ENCODE measurements at places on chromosomes 1 and 21.

- DNase-seq = peak; percentile 72
Observed at GRCh38 chr21:15015622-15016471, 49.0 kb downstream of the NRIP1 start.

- no peak for DNase-seq
Observed at GRCh38 chr1:6224718-6225117, 11.0 kb downstream of the ICMT start.

DNA sequence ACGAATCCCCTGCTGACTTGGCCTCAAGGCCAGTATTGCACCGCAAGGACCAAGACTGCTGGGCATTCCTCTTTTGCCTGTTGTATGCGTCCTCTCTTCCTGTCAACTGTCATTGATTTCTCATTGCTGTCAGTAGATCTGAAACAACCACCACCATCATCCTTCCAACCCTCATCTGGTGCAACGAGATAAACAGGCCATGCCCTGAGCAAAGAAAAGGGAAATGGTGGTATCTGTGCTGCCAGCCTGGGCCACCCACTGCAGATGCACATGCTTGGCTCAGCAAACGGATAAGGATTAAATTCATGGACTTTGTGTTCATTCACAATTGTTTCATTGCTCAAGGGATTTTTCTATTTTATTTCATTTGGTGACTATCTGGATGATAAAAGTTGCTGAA lies 13.6 kb downstream of the OXCT2 start:
- DNase-seq = no peak

DNA sequence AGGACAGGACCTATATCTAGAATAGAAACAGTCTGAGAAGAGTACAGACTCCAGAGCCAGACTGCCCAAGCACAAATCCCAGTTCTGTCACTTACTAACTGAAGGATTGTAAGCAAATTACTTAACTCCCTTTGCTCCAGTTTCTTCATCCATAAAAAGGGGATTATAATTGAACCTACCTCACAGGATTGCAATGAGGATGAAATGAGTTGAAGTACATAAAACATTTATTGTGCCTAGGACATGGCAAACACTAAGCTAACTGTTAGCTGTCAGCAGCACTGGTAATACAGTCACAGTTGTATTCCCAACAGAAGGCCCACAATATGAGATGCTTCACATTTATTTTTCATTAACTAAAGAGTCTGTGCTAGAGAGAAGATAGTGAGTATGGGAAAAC lies 33.9 kb downstream of the MCOLN2 start:
- no peak for DNase-seq

GRCh38 chr1:205878026-205878425 lies 28.1 kb upstream of the PM20D1 start:
- no peak for DNase-seq

GRCh38 chr1:154866257-154867063 lies 3.6 kb downstream of the KCNN3 start:
- DNase-seq = peak; percentile 48
